ENCODE measurements at places on chromosomes 3 and 15.

GRCh38 chr15:67824976-67825880 is at the start of gene SKOR1:
Gene SKOR1 (plus strand): TSS chr15:67825509. CDS start chr15:67825603, 94 bp downstream.
- peak; percentile 89 for DNase-seq
- H3K27ac ChIP-seq = no peak within 1 kb of the TSS
- peaks cover 9% of the 10 kb centered on the region for H3K4me1 ChIP-seq
- H3K27me3 ChIP-seq = peaks cover 100% of the 10 kb centered on the region

GRCh38 chr3:152151216-152151876 is 117.4 kb upstream of the MBNL1 start:
- H3K36me3 ChIP-seq = no peaks in the 10 kb centered on the region
- no peaks in the 10 kb centered on the region for H3K4me1 ChIP-seq
- H3K27ac ChIP-seq = no peak overlapping the region
- H3K4me3 ChIP-seq = peak overlapping the region; percentile 28
- peak; percentile 69 for DNase-seq

DNA sequence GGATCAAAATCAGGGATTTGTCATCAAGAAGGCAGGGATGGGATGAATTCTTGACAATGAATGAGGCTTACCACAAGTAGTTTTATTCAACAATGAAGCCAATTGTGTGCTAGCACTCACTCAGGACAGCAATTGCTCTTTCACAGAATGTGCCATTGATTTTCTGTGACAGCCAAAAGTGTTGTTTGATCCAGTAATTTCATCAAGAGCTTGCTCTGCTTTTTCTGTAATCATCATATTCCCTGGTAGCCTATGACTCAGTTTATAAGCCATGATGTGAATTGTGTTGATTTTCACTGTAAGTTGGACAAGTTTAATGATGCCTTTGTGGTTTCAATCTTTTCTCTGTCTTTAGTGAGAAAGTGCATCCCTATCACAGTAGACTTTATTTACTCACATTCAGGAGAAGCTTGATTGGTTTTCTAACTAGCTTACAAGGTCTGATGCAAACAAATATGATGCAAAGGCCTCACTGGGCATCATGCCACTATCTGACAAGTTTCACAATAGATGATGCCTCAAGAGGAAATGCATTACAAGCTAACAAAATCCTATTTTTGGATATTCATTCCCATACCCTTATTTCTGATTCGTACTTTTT is 13.6 kb upstream of the CSRNP1 start:
- no peak for DNase-seq
- H3K4me1 ChIP-seq = no peaks in the 10 kb centered on the region
- no peaks in the 10 kb centered on the region for H3K27me3 ChIP-seq
- no peak overlapping the region for H3K4me3 ChIP-seq

GRCh38 chr15:85408270-85408746 is 27.9 kb downstream of the AKAP13 start:
- no peaks in the 10 kb centered on the region for H3K27me3 ChIP-seq
- H3K4me1 ChIP-seq = peaks cover 15% of the 10 kb centered on the region
- H3K4me3 ChIP-seq = no peak overlapping the region
- H3K36me3 ChIP-seq = peaks cover 14% of the 10 kb centered on the region

Data from endodermal cell (in vitro differentiated cells).